GM23338 (cell line): ENCODE measurements at places on chromosomes 16 and 17.

DNA sequence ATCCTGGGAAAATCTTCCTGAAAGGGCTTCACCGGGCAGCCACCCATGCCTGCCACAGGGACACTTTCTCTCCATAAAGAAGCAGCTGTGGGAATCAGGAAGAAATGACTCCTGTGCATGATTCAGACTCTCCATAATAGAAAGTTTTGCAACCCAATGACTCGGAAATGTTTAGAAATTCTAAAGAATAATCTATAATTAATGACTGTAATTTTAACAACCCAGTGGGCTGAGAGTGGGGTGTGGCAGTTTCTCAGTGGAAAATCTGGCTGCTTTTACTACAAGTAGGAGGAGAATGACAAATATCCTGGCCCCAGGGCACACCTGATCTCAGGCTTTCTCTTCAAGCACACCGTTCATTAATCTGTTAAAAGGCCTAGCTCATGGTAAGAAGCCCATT is 25.7 kb downstream of the IRF8 start:
- no peaks in the 10 kb centered on the region for H3K4me1 ChIP-seq
- H3K4me3 ChIP-seq: no peak overlapping the region
- DNase-seq: no peak
- no peaks in the 10 kb centered on the region for H3K36me3 ChIP-seq
- no peak overlapping the region for H3K27ac ChIP-seq

GRCh38 chr16:85014311-85014710 is 3.0 kb upstream of the ZDHHC7 start:
- peaks cover 7% of the 10 kb centered on the region; the same call in 1 of the 2 replicates for H3K4me1 ChIP-seq
- H3K27ac ChIP-seq: no peak overlapping the region
- H3K4me3 ChIP-seq: no peak overlapping the region
- H3K36me3 ChIP-seq: no peaks in the 10 kb centered on the region
- DNase-seq: no peak

GRCh38 chr16:22861580-22861979 is 47.6 kb downstream of the HS3ST2 start:
- DNase-seq: no peak
- H3K4me3 ChIP-seq: no peak overlapping the region
- H3K36me3 ChIP-seq: no peaks in the 10 kb centered on the region
- H3K4me1 ChIP-seq: peaks cover 15% of the 10 kb centered on the region
- no peak overlapping the region for H3K27ac ChIP-seq

- H3K27ac ChIP-seq: no peak within 1 kb of the TSS
- DNase-seq: peak; percentile 99
- H3K4me1 ChIP-seq: peaks cover 6% of the 10 kb centered on the region; the same call in 1 of the 2 replicates
- H3K36me3 ChIP-seq: no peaks in the 10 kb centered on the region
- peak within 1 kb of the TSS; percentile 71 for H3K4me3 ChIP-seq
Observed at GRCh38 chr16:24255456-24256371, at the start of gene CACNG3. CACNG3 (plus strand) TSS chr16:24256335; CDS start chr16:24256755, 420 bp downstream.

DNA sequence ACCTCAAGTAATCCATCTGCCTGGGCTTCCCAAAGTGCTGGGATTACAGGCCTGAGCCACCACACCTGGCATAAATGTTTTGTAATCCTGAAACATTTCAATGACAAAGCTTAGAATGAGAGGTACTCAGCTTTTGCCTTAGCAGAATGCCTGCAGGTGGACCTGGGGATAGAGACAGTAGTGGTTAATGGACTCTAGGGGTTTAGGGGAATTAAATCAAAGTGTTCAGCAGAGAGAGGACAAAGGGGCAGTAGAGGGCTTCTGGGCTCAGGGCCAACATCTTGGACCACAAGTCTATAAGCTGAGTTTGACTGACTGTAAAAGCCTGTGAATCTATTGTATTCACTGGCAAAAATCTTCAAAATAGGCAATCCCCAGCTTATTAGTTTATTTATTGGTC is 36.0 kb upstream of the MED13 start:
- H3K4me3 ChIP-seq: no peak overlapping the region
- H3K27me3 ChIP-seq: no peaks in the 10 kb centered on the region
- DNase-seq: peak; percentile 19

- no peaks in the 10 kb centered on the region for H3K4me1 ChIP-seq
- H3K4me3 ChIP-seq: no peak overlapping the region
- no peak overlapping the region for H3K27ac ChIP-seq
- H3K27me3 ChIP-seq: no peaks in the 10 kb centered on the region
- H3K36me3 ChIP-seq: no peaks in the 10 kb centered on the region
Observed at GRCh38 chr16:57663917-57664661, 4.0 kb upstream of the ADGRG3 start.

GRCh38 chr16:89685916-89686315 is 573 bp upstream of the CDK10 start:
- no peak overlapping the region for H3K4me3 ChIP-seq
- H3K27me3 ChIP-seq: no peaks in the 10 kb centered on the region
- H3K36me3 ChIP-seq: no peaks in the 10 kb centered on the region

- no peak overlapping the region for H3K27ac ChIP-seq
- no peaks in the 10 kb centered on the region for H3K4me1 ChIP-seq
- no peak overlapping the region for H3K4me3 ChIP-seq
- no peak for DNase-seq
Observed at GRCh38 chr17:56269556-56270389, 116.5 kb downstream of the ANKFN1 start.

GRCh38 chr17:32936894-32937500 is 9.0 kb downstream of the TMEM98 start:
- peak overlapping the region; percentile 82 for H3K27ac ChIP-seq
- H3K27me3 ChIP-seq: no peaks in the 10 kb centered on the region
- no peak overlapping the region for H3K4me3 ChIP-seq
- DNase-seq: peak; percentile 96
- peaks cover 7% of the 10 kb centered on the region; the same call in 1 of the 2 replicates for H3K36me3 ChIP-seq

DNA sequence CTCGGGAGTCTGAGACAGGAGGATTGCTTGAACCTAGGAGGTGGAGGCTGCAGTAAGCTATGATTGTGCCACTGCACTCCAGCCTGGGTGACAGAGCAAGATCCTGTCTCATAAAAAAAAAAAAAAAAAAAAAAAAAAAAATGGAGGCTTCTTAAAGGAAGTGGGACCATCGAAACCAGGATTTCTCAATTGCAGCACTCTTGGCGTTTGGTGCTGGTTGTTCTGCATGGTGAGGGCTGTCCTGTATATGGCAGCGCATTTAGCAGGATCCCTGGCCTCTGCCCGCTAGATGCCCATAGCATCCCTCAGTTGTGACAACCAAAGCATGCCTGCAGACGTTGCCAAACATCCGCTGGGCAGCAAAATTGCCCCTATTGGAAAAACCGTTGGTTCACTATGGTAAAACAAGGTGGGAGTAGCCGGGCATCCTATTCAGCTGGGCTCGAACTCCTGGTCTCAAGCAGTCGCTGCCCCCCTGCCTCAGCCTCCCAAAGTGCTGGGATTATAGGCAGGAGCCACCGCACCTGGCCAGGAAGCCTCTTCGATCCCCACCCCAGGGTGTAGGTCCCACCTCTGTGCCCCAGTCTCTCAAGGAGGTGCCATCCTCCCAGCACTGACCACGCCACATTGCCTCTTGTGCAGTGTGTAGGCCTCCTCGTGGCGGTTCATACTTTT is 6.5 kb upstream of the NPIPB7 start:
- H3K4me1 ChIP-seq: no peaks in the 10 kb centered on the region
- H3K36me3 ChIP-seq: no peaks in the 10 kb centered on the region
- no peak for DNase-seq
- H3K27ac ChIP-seq: no peak overlapping the region

GRCh38 chr17:81990836-81991683 is 13.6 kb downstream of the ASPSCR1 start:
- no peaks in the 10 kb centered on the region for H3K36me3 ChIP-seq
- H3K4me1 ChIP-seq: peaks cover 11% of the 10 kb centered on the region; the same call in 1 of the 2 replicates

DNA sequence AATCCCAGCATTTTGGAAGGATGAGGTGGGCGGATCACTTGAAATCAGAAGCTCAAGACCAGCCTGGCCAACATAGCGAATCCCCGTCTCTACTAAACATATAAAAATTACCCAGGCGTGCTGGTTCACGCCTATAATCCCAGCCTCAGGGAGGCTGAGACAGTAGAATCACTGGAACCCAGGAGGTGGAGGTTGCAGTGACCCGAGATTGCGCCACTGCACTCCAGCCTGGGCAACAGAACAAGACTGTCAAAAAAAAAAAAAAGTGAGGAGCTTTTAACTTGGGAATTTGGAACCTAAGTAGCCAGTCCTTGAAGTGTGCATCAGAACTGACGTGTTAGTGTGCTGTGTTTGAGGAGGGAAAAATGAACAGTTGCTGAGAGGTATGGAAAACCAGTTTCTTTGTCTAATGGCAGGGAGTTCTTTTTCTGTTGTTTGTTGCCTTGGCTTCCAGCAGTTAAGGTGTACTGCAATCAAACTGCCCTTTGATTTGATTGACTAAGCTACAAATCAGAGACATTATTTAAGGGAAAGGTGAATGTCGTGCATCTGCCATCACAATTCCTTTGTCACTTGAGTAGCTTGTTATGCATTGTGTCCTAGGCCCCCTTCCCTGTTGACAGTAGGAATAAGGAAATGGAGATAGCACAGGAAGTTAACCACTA is 8.6 kb upstream of the DUSP14 start:
- H3K36me3 ChIP-seq: peaks cover 18% of the 10 kb centered on the region
- H3K4me3 ChIP-seq: no peak overlapping the region
- H3K27me3 ChIP-seq: no peaks in the 10 kb centered on the region
- no peak overlapping the region for H3K27ac ChIP-seq
- H3K4me1 ChIP-seq: peaks cover 19% of the 10 kb centered on the region

DNA sequence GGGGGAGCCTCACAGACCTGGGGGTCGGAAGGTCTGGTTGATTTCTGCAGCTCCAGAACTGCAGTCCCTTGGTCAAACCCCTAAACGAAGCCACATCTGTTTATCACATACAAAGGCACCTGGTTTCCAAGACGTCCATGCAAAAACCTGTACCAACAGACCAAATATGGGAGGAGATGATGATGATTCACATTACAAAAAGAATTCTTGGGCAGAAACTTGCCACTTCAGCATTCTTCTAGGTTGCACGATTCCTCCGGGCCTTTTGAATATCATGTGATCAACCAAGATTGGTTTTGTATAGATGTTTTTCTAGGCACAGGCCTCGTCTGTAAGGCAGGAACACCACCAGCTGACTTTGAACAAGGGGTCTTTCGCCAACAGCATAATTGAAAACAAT is 466.3 kb downstream of the SOX9 start:
- H3K27me3 ChIP-seq: peaks cover 40% of the 10 kb centered on the region
- no peak overlapping the region for H3K27ac ChIP-seq
- H3K36me3 ChIP-seq: no peaks in the 10 kb centered on the region; the same call in 1 of the 2 replicates
- H3K4me1 ChIP-seq: peaks cover 16% of the 10 kb centered on the region
- no peak for DNase-seq

DNA sequence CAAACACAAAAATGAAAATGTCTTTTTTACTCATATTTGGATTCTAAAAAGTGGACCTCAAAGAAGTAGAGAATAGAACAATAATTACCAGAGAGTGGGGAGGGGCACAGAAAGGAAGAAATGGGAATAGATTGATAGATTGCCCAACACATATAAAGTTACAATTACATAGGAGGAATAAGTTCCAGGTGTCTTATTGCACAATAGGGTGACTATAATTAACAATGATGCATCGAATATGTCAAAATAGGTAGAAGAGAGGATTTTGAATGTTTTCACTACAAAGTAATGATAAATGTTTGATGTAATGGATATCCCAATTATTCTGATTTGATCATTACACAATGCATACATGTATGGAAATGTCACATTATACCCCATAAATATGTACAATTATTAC is 556.0 kb downstream of the CDH8 start:
- H3K27me3 ChIP-seq: no peaks in the 10 kb centered on the region
- no peaks in the 10 kb centered on the region for H3K36me3 ChIP-seq
- no peak overlapping the region for H3K4me3 ChIP-seq
- no peak for DNase-seq
- H3K27ac ChIP-seq: no peak overlapping the region
- no peaks in the 10 kb centered on the region for H3K4me1 ChIP-seq

GRCh38 chr16:12339686-12340085 is 363.2 kb downstream of the SNX29 start:
- DNase-seq: no peak
- H3K4me1 ChIP-seq: no peaks in the 10 kb centered on the region
- H3K36me3 ChIP-seq: no peaks in the 10 kb centered on the region
- no peaks in the 10 kb centered on the region for H3K27me3 ChIP-seq
- no peak overlapping the region for H3K27ac ChIP-seq

- H3K36me3 ChIP-seq: no peaks in the 10 kb centered on the region
- H3K27ac ChIP-seq: no peak overlapping the region
- no peak for DNase-seq
- H3K4me1 ChIP-seq: no peaks in the 10 kb centered on the region
- no peak overlapping the region for H3K4me3 ChIP-seq
Observed at GRCh38 chr16:80079072-80079471, 461.7 kb upstream of the DYNLRB2 start.

GRCh38 chr16:9092978-9093344 is 1.5 kb downstream of the HAPSTR1 start:
- peak overlapping the region; percentile 95 for H3K4me3 ChIP-seq
- peak; percentile 62 for DNase-seq
- H3K27ac ChIP-seq: peak overlapping the region; percentile 96
- H3K27me3 ChIP-seq: no peaks in the 10 kb centered on the region

DNA sequence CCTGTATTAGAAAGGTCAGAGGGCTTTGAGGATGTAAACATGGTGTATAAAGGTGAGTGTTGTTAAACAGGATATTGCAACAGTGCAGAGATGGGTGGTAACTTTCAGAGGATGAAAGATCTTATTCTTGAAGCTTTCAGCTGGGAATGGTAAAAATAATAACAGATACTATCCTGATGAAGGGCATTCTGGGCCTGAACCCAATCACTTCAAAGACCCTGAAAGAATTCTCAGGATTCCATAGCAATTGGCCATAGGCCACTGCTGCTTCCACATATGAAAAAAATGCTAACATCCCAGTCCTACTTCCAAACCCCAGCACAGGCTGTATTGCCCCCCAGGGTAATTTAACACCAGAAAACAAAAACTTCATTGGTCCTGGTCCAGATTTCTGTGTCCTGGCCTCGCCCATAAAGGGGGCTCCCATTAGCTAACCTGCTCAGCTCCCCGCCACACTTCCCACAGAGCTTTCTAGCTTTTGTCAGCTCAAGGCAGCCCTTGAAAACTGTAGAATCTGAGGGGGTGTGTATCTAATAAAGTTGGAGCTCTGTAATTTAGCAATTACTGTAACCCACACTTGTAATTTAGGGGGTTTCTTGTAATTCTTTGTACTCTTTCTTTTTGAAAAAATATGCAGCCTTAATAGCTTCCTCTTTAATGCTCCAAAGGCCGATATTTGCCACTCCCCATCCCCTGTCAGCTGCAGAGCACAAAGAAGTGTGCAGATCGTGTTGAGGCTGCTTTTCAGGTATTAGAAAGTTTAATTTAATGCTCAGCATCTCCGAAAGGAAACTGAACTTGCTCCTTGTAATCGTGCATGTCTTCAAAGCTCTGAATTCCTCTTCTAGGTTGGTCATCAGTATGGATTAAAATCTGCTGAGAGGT is 371.5 kb downstream of the SEC14L1 start:
- DNase-seq: no peak
- no peaks in the 10 kb centered on the region for H3K4me1 ChIP-seq
- H3K27ac ChIP-seq: no peak overlapping the region
- no peaks in the 10 kb centered on the region for H3K27me3 ChIP-seq
- H3K4me3 ChIP-seq: no peak overlapping the region

DNA sequence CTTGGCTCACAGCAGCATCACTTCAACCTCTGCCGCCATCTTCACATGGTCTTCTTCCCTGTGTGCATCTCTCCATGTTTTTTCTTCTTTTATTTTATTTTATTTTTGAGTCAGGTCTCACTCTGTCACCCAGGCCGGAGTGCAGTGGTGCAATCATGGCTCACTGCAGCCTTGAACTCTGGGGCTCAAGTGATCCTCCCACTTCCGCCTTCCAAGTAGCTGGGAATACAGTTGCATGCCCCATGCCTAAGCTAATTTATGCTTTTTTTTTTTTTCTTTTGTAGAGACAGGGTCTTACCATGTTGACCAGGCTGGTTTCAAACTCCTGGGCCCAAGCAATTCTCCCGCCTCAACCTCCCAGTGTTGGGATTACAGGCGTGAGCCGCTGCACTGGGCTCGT is 1.9 kb downstream of the NUDT7 start:
- H3K27me3 ChIP-seq: no peaks in the 10 kb centered on the region
- DNase-seq: no peak
- no peaks in the 10 kb centered on the region for H3K36me3 ChIP-seq
- H3K4me3 ChIP-seq: no peak overlapping the region
- H3K27ac ChIP-seq: no peak overlapping the region
